Non-pigmented ciliary epithelial cell (primary cell): ENCODE measurements at places on chromosomes 7 and 10.

DNA sequence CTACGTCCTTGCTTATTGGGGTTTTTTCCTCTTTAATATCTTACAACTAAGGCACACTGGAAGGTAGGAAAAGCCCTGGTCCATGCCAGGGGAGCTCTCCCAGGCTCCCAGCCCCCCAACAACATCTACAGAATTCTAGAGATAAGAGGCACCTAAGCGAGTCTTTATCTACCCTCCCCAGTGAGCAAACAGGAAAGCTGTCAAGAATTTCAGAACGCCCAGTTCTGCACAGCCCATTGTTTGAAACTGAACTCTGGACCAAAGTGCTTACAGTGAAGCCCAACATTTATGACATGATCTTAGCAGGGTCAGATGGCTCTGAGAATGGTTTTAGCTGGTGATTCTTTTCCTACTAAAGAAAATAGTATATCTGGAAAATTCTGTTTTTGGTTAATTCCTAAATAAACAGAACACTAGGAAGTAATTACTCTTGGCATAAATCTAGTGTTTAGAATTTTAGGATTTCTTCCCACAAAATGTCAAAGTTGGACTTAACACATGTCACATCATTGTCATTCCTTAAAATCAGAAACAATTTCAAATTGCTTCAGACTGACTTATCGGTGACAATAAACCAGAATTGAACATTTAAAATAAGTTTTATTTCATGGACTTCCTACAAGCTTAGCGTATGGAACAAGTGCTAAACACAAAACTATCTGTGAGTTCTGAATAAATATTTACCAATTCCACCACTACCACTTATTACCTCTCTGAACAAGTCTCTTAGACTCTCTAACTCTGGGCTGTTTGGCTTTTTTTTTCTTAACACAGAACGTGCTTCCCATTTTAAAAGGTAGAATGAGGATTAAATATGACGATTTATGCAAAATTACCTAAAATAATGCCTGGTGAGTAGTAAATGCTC, 31.3 kb upstream of the RNF32 start:
- DNase-seq: no peak

DNA sequence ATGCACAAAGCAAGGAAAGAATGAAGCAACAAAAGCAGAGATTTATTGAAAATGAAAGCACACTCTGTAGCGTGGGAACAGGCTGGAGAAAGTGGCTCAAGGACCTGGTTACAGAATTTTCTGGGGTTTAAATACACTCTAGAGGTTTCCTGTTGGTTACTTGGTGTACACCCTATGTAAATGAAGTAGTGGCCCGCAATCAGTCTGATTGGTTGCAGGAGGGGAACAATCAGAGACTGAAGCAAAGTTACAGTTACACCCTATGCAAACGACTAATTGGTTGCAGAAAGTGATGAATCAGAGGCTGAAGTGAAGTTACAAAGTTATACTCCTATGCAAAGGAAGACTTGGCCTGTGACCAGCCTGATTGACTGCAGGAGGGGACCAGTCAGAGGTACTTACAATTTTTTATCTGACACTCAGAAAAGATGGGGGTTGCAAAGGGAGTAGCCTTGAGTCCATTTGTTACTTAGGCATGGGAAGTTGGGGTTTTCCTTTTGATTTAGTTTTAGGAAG, 3.6 kb upstream of the MTPN start:
- DNase-seq: no peak

DNA sequence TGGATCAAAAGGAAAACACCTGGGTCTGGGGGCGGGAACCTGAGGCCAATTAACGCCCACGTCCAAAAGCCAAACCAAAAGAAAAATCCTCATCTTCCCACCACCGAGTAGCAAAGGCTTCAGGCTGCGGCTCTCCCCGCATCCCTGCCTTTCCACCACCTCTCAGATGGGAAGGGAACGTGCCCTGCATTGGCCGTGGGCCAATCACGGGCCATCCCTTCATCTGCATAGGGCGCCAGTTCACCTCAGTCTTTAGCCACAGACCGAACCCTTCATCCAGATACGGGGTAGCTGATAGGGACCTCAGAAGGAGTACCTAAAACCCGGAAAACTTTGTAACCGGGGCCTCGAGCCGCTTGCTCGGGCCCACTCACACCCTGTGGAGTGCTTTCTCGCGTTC, 626 bp downstream of the PRPF18 start:
- DNase-seq: no peak

DNA sequence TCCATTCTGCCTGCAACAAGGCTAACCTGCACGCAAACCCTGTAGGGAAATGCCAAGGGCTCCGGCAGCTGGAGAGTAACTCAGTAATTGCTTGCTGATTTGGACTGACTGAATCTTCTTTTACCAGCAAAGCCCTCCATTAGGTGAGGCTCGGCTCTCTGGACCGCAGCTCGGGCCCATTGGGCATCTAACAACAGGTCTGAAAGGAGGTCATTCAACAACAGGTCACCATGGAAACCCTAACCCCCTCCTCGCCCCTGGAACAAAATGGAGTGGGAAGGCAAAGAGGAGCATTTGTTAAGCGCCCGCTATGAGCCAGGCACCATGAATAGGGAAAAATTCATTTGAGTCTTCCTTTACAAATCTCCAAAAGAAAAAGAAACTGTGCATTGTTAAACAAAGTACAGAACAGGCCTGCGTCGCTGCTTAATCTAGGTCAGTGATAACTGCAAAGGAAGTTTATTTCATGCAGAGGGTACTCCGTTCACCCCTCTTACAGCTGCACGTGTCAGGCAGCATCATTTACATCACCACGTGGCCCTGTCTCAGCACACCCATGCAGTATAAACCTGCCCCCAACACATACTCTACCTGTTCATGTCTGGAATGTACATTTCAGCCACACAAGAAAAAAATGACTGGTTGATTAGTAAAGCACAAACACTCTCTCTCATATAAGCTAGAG, 248.8 kb upstream of the NEBL start:
- DNase-seq: no peak

- DNase-seq: no peak
These were observed 8.8 kb upstream of the SPAM1 start for GRCh38 chr7:123916240-123916724.
